Left ventricle myocardium superior (tissue), 1 donor: ENCODE measurements at places on chromosomes 5 and 9.

GRCh38 chr5:152638996-152639552 is 234.0 kb upstream of the NMUR2 start:
- DNase-seq = no peak

DNA sequence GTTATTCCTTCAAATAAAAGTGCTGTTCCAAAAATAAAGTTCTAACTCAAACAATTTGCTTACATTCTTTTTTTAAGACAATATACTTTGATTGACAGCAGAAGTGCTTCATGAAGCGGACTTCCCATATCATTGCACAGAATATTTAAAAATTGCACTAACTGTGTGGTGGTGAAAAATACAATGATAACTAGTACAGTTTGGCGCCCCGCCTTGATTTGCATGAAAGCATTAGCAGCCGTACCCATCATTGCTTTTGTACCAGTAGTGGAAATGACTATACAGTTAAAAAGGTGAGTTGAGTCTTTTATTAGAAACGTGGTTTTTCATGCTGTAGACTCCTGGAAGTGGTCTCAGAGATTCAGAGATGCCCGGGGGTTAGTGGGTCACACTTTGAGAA is 69.5 kb upstream of the MAP3K1 start:
- no peak for DNase-seq

DNA sequence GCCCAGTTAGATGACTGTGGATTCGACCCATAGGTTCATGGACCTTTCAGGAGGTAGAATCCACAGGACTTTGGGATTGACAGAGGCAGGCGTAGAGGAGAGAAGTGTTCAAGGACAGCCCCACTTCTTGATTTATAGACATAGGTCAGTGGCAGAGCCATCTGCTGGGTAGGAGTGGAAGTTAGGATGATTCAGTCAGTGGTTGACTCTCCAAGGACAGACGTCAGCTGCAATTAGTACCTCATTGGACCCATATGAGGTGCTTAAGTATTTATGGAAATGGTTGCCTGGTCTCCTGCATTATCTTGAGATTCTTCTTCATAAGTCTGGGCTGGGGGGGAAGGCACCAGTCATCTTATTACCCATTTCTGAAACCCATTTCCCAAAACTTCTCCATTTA is 70.9 kb downstream of the SH3RF2 start:
- DNase-seq = no peak

DNA sequence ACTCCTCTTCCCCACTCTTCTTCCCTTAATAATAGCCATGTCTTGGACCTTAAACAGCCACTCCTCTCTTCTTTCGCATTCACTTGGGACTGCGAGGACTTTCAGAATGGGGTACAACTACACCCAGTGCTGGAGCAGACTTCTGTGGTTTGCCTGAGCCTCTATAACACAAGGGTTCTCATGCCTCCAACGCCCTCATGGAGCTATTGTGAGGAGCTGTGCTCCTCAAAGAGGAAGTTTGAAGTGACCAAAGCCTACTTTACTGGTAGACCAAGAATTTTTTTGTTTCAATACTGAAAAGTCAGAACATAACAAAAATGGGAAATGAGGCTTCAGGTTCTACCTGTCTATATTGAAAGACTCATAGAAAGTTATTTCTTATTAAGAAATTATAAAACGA is 316.4 kb downstream of the PIK3R1 start:
- no peak for DNase-seq

DNA sequence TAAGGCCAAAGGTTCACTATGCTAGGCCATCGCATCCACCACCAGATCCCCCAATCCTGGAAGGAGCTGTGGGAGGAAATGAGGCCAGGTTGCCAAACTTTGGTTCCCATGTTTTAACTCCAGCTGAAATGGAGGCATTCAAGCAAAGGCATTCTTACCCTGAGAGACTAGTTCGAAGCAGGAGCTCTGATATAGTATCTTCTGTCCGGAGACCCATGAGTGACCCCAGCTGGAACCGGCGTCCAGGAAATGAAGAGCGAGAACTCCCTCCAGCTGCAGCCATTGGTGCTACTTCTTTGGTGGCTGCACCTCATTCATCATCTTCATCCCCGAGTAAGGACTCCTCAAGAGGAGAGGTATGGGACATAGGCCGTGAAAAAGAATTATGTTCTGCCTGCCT is 75.6 kb downstream of the GAPVD1 start:
- no peak for DNase-seq

DNA sequence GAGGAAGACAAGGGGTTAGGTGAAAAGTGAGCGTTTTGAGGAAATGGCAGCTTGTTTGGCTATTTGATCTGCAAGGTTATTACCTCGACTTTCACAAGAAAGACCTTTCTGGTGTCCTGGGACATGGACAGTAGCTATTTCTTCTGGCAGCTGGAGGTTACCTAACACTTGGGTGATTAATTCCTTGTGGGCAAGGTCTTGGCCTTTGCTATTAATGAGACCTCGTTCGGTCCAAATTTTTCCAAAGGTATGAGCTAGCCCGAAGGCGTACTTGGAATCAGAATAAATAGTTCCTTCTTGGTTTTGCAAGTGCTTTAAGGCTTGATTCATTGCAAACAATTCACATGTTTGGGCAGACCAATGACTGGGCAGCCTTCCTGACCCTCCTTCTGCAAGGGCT is 4.9 kb downstream of the GTF3C5 start:
- DNase-seq = no peak

DNA sequence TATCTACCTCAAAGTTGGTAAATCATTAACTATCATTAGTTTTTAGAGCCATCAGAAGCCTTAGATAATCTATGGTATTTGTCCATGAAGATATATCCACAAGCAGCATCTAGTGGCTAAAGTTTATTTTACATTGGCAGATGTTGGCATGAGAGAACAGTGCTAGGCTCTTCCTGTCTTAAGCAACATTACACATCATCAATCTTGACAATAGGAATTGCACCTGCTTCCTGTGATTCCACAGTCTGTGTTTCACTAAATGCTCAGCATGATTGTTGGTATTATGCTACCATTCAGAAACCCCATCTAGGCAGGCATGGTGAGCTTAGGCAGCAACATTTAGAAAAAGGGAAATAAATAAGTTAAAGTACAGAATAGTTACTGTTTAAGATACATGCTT is 246.6 kb downstream of the SLCO4C1 start:
- no peak for DNase-seq

DNA sequence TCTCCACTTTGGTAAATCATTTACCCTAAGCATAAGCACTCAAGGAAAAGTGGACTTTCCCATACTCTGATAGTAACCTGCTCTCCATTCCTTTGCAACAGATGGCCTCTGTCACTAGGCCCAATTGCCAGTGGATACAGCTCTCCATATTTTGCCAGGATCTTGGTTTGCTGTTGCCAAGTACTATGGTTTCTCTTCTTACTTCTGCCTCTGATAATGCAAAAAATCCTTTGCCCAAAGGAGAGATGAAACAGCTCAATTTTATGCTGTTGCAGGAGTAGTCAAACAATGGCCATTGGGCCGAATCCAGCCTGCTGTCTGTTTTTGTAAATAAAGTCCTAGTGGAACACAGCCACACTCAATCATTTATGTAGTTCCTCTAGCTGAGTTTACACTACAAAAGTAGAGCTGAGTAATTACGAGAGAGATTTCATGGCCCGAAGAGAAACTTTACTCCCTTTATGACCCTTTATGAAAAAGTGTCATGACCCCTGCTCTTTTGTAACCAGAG is 92.5 kb downstream of the HTR4 start:
- DNase-seq = no peak
